ENCODE measurements at places on chromosomes 4 and X.

GRCh38 chr4:37762294-37762990 lies 64.0 kb upstream of the PGM2 start:
- DNase-seq = peak; percentile 60

DNA sequence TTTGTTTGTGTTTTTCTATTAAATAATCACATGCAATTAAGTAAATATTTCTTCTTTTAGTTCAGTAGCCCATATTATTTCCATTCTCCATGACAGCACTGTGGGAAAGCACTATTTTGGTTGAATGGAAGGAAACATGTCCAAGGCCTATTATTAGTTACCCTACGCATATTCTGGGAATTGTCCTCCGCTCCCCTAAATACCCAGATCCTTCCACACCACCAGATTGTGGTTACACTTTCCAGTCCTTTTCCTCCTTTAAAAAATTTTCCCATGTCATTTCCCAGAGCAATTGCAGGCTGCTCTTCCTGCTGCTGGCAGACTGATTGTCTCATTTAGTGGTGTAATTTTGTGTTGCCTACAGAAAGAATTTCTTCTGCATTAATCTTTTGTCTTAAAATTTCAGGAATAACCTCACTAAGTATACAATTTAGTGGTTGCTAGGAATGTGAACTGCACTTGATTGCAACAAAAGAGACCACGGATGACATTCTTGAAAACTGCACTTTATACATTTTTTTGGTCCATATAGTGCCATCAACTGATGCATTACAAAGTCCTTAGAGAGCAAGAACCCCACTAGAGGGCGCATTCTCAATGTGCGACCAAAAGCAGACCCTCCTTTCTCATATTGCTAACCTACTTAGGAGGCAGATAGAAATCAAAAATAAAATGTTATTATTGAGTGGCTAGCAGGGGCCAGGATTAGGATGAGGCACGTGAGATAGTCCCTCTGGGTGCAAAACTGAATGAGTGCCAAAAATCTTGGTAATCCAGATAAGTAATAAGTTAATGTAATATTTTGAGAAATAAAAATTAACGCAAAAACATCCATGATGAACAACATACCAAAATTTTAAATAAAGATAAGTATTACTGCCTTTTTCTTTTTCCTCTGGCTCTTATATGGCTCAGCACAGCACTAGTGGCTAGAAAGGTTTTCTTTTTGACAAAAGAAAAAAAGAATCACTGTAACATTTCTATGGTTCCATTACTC lies 98.8 kb upstream of the IQCM start:
- DNase-seq = peak; percentile 66

- no peak for DNase-seq
These were observed 207.2 kb downstream of the CFAP299 start for GRCh38 chr4:80542747-80543146.

GRCh38 chr4:22911285-22911684 lies 218.5 kb downstream of the GBA3 start:
- no peak for DNase-seq

GRCh38 chr4:145698507-145698906 lies 18.6 kb downstream of the C4orf51 start:
- DNase-seq = no peak

DNA sequence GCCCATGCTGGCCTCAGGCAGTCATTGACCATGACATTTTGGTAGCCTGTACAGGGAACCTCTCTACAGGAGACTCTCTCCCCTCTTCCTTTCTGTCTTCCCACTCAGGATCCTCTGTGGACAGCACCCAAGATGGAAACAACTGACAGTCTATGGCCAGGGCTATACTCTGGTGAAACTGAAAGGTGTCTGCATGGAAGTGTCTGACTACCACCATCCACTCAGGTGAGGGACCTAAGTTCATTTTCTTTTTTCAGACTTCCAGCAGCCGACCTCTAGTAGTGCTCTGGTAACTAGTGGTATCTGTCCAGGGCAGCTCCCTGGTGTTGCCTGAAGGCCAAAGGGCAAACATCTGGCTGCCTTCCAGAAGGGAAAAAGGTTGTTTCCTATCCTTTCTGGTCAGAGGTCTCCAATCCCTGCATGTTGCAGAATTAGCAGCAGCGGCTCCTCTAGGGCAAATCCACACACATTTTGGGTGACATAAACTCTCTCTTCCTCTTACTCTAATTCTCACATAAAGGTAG lies 804.5 kb downstream of the C4orf33 start:
- no peak for DNase-seq

DNA sequence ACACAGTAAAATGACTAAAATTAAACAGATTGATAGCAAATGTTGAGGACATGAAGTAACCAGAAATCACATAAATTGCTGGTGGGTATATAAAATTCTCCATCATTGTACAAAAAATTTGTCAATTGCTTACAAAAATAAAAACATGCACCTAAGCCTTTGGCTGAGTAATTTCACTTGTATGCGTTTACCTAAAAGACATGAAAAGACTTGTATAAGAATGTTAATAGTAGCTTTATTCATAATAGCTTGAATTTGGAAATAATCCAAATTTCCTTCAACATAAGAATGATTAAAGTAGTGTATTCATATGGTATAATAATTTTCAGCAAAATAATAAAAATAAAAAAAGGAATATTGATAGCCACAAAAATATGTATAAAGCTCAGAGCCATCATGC lies 37.7 kb downstream of the PDHA2 start:
- DNase-seq = no peak

GRCh38 chr4:148025981-148026380 lies 294.1 kb downstream of the ARHGAP10 start:
- peak; percentile 86 for DNase-seq

DNA sequence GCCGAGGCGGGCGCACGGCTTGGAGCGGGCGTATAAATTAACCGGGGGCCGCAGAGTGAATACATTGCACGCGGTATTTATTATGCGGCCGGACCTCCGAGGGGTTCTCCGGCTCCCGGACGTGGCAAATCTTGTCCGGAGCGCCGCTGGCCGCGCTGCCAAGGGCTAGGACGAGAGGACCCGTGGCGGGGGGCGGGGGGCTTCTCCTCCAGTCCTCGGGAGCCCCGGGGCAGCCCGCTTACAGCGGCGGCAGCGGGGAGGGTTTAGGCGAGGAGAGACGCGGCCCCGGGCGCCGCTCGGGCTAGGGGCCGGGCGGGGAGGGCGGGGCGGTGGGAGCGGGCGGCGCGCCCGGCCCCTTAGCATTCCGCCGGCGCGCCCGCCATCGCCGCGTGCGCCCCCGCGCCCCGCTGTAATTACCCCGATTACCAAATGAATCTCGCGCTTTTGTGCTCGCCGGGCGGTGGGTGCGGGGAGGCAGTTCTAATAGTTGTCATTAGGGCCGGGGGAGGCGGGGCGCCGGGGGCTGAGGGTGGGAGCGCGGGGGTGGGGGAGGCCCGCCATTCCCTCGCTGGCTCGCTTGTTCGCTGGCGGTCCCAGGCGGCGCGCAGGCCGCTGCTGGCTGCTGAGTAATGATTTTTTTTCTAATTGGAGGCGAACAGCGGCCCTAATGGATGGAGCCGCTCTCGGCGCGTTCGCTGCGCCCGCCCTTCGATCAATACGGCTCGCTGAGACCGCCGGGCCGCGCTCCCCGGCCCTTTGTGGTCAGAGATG lies 276.6 kb downstream of the BCOR start:
- peak; percentile 25 for DNase-seq

DNA sequence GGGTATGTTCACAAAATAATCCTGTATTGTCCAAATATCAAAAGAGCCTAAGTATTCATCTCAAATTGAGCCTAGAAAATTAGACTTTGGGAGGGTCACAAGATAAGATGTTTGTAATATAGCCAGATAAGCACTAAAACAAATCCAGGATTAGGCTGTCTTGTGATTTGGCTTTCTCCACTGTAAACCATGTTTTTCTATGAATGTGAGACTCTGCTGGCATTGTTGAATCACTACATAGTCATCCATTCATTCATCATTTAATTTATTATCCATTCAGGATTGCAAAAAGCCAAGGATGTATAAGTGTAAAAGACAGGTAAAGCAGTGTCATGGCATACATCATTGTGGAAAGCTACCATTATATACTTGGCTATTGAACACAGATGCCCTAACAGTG lies 148.0 kb downstream of the GRID2 start:
- DNase-seq = no peak

GRCh38 chrX:140709421-140709846 lies at the start of gene LINC00632:
Gene LINC00632, plus strand, starts transcription at chrX:140709759.
- no peak for DNase-seq

DNA sequence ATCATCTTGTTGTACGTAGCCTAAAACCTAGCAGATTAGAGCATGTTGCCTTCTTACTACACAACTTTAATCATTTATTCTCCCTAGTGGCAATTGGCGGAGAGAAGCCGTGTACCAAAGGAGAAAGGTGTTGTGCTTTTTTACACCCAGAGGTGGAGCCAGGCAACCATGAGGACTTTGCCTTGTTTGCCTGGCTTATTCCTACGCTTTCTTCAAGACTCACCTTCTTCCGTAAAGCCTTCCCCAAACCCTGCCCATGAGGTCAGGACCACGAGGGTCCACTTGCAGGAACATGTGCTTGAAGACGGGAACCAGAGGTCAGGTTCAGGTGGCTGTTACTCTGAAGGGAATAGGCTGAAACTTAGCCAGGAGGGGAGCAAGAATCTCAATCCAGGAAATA lies 290.5 kb downstream of the RAB28 start:
- no peak for DNase-seq

- no peak for DNase-seq
These were observed 703.1 kb downstream of the CENPC start for GRCh38 chr4:66842026-66842723.

DNA sequence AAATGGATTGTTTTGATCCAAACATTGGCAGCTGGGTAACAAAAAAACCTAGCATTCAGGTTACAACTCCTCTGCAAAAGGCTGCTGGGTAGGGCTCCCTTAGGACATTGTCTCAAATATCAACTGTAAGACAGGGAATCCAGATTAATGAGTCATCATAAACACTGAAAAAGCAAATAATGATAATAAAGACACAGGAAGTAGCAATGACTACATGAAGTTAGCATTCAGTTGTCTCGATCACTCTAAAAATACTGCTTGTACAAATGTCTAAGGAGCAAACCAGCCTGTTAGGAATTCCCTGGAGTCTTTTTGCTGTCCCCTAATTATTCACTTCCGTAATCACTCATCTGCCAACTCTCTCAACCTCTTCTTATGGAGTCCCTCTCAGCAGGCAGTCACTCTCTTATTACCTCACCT lies 259.2 kb downstream of the GPC3 start:
- peak; percentile 80 for DNase-seq

DNA sequence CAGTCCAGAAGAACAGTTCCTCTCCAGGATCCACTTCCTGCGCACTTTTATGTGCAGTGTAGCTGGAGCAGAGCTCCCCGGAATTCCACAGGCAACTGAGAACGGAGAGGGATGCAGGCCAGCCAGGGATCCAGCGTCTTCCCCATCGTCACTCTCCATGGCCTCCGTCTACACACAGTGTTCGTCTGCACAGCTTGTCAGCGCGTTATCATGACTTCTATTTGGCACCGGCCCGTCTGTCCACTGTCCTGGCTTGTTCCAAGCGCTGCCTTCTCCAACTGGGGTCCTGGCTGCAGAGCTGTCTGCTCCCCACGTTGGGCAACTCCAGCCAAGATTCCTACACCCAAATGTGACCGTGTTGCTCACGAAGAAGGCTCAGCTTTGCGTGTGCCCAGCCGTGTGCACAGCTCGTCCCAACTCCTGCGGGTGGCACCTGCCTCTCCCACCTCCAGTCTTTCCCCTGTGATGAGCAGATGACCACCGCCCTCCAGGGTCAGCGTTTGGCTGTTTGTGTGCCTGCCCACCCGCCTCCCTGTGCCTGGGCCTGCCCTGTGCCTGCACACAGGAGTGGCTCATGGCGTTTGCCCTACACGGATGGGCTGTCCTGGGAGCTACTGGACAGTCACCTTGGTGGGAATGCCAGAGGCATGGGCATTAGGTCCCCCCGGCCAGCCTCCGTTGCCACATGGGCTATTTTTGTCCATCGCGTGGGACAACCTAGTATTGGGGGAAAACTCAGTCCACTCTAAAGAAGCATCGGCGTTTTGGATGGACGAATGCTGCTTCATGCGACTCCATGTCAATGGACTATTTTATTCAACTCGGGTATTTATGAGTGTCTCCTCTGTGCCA lies 2.2 kb upstream of the CTBP1 start:
- DNase-seq = no peak

DNA sequence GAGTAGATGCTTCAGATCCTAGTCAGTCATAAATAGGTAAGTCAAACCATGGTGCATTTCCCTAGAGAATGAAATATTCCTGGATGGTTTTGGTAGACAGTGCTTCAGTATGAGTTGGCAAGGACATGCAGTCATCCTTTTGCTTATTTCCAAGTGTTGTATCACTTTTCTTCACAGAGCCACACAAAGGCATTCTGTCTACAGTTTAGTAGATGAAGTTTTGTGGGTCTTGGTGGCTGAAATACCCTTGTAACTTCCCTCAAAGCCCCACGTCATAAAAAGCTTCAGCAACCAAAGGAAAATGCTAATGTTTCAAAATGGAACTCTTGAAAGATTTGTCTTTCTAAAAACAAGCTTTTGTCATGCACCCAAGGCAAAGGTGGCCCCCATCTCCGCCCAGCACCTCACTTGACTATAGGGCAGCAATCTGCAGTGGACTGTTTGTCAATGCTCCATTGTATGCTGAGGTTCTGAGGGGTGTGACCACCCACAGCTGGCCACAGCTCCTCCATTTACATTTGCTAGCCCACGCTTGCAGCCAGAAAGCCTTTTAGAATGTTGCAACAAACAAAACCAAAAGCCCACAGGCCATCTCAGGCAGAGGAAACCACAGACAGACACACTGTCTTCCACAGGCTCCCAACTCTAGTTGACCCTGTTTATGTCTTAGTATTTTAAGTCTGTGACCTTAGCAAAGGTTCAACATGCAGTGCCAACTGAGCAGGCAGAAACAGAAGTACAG lies 87.1 kb upstream of the FAM9C start:
- peak; percentile 80 for DNase-seq

GRCh38 chrX:29661290-29661689 lies 554.1 kb upstream of the MAGEB2 start:
- DNase-seq = peak; percentile 73

GRCh38 chr4:176307666-176307930 lies 12.2 kb upstream of the SPCS3 start:
- no peak for DNase-seq

GRCh38 chr4:123317211-123317610 lies 79.4 kb upstream of the SPRY1 start:
- DNase-seq = no peak

GRCh38 chr4:2103127-2103842 lies 44.2 kb downstream of the NAT8L start:
- no peak for DNase-seq

Data from iris pigment epithelial cell (primary cell).